ENCODE measurements at places on chromosomes 16 and 17.
A peak's percentile ranks its signal among the peaks of the same experiment; 100 is the strongest.

DNA sequence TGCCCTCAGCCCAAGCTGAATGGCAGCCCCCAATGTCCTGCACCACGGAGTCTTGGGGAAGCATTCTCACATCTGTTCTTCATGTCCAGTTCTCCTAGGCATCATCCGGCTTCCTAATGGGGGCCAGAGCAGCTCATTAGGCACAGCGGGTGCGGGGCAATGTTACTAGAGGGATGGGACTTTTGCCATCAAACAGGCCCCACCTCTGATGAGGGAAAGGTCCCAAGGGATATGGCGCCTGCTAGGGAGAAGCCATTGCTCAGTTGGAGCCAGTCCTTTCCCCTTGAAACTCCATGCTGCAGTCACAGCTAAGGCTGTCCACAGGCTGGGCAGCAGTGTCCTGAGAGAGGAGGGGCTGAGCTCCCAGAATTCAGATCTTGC lies 1.7 kb upstream of the DPH1 start:
- no peak for DNase-seq

GRCh38 chr16:8283195-8283594 lies 307.1 kb downstream of the TMEM114 start:
- no peak for DNase-seq

DNA sequence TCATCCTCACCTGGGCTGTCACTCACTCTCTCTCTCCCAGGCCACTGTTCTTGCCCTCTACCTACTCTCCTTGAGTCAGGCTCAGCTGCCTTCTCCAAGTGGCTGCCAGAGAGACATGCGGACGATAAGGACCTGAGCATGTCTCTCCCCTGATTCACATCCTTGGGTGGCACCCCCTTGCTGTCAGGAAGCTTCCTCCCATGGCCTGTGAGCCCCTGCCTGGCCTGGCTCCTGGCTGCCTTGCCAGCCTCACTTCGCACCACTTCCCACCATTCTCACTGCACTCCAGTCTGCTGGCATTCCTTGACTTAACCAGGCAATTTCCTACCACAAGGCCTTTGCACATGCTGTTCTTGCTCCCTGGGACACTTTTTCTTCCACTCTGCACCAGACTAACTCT lies 2.7 kb upstream of the ALDH3A1 start:
- no peak for DNase-seq

DNA sequence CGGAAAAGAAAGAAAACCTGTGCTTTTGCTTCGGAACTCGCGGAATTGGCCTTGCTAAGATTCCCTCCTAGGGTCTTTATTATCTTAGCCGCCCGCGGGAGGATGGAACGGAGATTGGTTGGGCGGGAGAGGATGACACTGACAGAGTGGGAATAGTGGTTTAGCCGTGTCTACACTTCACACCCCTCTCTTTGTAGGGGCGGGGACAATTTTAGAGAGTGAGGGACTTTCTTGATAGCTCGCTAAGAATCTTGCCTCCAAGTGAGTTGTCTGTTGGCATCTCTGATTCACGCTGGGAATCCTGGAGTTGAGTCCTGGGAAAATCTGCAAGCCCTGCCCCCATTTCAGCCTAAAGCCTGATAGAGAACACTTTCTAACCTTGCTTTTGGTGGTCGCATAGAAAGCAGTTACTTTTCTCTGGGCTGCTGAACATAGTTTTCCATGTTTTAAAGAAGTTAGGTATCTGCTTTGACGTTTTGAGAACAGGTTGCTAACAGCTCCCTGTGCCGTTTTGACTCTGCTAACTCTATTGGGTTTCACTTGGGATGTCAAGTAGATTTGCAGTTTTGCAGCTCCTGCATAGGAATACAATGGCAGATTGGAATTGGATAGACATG lies 697 bp downstream of the NOL11 start:
- peak; percentile 66 for DNase-seq

DNA sequence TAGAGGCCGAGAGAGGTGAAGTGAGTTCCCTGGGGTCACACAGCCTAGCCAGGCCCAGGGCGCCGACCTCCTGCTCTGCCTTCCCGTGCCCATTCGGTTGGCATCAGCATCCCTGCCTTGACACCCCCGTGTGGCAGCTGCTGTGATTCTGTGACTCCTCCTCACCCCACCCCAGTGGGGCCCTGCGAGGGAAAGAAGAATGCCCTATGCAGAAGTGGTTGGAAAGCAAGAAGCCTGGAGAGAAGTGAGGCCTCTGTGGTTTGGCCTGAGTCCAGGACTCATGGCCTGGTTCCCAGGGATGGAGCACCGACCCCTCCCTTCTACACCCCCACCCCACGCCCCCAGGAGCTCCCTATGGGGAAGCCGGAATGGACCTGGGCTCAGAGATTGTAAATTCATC lies 296.2 kb downstream of the SEC14L1 start:
- DNase-seq = no peak

Measured in CD4-positive, alpha-beta T cell treated with Interleukin-4 for 1 hour (primary cell).